ENCODE measurements at places on chromosomes 16 and 17.

DNA sequence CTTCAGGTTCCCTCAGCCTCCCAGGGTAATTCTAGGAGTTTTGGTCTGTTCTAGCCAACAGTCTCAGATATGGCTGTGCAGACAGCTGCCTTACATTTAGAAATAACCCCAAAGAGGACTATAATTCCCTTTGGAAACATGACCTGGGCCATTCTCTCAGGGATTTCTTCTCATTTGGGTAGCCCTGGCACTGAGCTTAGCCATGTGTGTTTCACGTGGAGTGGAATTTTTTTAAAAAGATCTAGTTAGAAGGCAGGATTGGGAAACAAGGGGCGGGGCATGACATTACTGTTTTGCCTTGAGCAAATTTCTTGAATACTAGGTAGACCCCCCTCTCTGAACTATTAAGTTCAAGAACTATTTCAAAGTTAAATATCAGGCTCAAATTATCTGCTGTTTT lies 29.6 kb upstream of the MRC2 start:
- no peak for DNase-seq

GRCh38 chr17:50626037-50626574 lies 8.6 kb upstream of the ABCC3 start:
- DNase-seq: peak; percentile 70

DNA sequence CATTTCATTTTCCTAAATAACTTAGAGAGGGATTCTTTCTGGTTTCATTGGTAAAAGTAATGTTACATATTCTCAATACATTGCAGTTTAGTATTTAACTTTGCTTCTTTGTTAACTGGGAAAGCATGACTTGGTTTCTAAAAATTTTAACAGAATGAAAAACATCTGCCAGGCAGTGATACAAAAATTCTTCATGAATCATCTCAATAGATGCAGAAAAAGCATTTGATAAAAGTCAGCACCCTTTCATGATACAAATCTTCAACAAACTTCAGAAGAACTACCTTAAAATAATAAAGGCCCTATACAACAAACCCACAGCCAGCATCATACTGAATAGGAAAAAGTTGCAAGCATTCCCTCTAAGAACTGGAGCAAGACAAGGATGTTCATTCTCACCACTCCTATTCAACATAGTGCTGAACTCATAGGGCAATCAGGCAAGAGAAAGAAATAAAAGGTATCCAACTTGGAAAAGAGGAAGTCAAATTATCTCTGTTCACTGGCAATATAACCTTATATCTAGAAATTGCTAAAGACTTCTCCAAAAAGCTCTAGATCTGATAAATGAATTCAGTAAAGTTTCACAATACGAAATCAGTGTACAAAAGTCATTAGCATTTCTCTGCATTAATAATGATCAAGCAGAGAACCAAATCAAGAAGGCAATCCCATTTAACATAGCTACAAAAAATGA lies 50.4 kb downstream of the SLFN5 start:
- no peak for DNase-seq

- no peak for DNase-seq
Measured at GRCh38 chr17:27640790-27641189, 9.8 kb downstream of the LGALS9 start.

GRCh38 chr17:29549177-29549923 lies 17.5 kb downstream of the ABHD15 start:
- no peak for DNase-seq

- DNase-seq: no peak
Measured at GRCh38 chr16:79452671-79453070, 147.9 kb downstream of the MAF start.

DNA sequence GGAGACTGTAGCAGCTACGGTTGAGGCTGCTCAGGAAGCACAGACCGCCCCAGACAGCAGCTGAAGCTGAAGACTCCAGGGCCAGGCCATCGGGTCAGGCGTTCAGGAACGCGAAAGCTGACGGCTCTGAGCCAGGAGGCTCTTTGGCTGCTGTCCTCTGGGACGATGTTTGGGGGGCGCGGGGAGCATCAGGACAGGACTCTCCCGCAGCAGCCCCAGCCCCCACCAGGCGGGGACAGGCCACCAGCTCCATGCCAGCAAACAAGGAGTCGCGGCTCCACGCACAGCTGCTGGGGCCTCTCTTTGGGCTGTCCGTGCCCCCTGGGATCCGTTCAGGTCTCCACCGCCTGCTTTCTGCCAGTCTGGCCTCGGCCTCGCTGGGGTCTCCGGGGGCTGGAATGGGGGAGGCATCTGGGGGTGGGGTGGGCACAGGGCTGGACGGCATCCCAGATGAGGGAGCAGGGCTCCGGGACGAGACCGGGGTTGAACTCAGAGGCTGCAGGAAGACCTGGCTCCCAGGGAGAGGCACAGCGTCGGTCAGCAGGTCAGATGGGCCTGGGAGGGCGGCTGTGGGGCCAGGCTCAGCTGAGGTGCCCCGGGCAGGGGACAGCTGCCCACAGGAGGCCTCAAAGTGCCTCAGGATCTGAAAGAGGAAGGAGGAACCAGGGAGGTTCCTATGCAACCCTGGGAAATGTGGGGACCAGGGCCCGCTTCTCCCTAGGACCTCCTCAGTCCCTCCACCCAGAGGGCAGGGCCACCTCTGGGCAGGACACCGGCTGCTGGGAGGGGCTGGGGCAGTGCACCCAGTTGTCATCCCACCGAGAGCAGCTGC lies 6.3 kb upstream of the CEP131 start:
- no peak for DNase-seq

DNA sequence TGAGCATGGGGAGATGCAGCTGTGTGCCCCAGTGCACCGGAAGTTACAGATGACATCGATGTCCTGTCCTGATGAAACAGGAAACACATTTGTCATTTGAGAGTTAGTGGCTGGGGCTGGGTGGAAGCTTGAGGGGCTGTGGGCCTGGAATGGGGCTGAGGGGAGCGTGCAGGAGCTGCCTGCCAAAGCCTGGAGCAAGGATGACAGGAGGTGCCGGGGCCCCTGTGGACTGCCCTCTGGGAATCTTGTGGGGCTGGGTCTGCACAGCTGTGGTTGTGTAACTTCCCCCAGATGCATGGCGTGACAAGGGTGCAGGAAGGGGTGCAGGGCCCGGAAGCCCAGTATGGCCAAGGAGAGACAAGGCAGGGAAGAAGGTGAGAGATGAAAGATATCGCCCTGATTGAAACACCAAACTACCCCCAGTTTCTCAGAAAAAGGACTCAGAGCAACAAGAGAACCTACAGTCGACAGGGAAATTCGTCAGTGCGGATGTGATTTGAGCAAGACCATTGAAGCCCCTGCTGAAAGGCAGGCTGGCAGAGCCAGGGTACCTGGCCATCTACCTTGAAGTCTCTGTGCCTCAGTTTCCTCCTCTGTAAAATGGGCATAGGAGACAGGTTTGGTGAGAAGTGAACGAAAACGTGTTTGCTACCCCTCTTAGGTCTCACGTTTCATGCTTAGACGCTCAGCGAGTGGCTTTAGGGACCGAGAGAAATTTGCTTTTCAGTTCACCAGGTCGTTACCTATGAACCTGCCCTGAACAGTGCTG lies 8.8 kb downstream of the MMP25 start:
- DNase-seq: no peak

Measured in stimulated activated CD4-positive, alpha-beta T cell treated with anti-CD3 and anti-CD28 coated beads, TNF-alpha, amount 100 ng/mL, for 24 hours (primary cell).